Activated T-helper 17 cell treated with anti-CD3 and anti-CD28 coated beads, Interleukin-2, amount 50 U/mL, for 72 hours (primary cell): ENCODE measurements at places on chromosomes 5 and 9. TPM values are rescaled to one million over a fixed set of nuclear protein-coding genes. Genes with fewer than 3 reads are reported as not detected.

CMYA5 gene
- 0.19 TPM for total RNA-seq

TMEM232 gene
- total RNA-seq, result 0.78 TPM

BTNL8 gene
- not detected for total RNA-seq

GNPDA1 gene
- 35.8 TPM for total RNA-seq

RNF208 gene
- 7.4 TPM for total RNA-seq

DNA sequence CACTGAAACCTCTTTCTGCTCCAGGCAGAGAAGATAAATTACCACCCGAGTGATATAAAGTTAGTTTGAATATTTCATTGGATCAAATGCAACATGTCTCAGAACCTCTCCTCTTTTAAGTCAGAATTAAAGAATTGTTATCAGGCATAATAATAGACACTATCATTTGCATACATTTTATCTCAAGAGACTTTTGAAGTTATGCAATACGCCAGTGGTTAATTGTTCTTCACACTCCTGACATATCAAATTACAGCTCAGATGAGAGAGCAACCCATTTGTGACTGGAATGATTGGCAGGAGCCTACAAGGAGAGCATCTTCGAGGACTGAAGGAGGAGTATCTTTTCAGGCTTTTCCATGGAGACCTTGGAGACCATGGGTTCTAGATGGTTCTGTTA lies 452.2 kb downstream of the KDM4C start:
- ATAC-seq, result no peak

GRCh38 chr9:99822109-99822805 lies 572 bp downstream of the NR4A3 start:
- no peak for ATAC-seq

GRCh38 chr5:18652404-18653215 lies 1018.4 kb downstream of the TAF11L14 start:
- ATAC-seq, result no peak

GRCh38 chr5:62779010-62779422 lies 200.4 kb downstream of the LRRC70 start:
- peak; percentile 45 for ATAC-seq

DNA sequence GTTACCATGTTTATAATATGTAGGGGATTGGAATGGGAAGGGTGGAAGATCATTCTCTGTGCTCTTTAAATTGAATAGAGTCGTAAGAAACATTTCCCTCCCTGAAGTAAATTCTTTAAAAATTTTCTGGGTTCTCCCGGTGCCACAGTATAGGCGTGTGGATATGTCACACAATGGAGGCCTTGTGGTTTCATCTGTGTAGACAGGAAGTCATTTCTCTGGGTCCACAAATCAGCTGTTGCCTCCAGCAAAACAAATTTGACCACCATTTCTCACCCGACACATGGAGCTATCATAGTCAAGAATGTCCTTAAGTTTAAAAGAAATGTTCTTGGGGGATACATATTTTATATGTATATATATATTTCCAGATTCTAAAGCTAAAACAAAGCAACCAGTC lies 17.4 kb downstream of the CEP78 start:
- no peak for ATAC-seq

DNA sequence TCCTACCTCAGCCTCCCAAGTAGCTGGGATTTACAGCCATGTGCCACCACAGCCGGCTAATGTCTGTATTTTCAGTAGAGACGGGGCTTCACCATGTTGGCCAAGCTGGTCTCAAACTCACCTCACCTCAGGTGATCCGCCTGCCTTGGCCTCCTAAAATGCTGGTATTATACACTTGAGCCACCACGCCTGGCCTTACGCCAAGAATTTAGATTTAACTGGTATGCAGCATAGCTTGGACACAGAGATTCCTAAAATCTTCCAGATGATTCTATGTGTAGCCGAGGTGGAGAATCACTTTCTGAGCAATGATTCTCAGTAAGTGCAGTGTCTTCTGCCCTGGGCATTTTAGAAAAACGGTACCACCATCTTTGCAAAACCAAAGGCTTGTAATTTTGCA lies 74.1 kb downstream of the HABP4 start:
- ATAC-seq, result no peak

DNA sequence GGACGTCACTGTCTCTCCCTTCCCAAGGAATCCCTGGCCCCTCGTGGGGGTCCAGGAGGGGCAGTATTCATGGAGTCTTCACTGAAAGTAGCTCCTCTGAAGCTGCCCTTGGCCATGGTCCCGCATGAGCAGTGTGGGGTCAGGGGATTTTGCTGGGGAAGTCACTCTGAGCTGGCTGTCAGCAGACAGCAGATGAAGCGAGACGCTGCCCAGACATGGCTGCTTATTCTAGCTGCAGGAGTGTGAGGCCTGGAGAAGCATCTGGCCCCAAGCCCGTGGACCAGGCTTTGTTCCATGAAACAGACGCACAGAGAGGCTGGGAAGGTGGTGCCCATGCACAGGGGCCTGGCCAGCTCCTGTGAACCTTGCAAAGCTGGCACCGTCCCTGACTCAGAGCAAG lies 21.5 kb upstream of the ASS1 start:
- no peak for ATAC-seq

DNA sequence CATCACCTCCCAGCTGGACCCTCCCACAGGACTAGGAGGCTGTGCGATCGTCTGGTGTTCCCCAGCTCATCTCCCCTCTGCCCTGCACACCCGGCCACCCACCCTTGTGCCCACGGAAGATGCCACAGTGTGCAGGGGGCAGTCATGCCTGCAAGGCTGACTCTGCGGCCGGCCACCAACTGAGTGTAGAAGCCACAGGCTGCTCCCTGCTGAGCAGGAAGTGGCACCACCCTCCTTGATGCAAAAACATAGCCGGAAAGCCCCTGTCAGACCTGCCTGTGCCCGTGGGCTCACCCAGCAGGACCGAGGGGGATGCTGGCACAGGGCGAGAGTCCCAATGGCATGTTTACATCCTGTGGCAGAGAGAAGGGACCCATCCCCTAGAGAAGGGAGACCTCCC lies 40.3 kb upstream of the SLC12A7 start:
- ATAC-seq, result peak; percentile 7

DNA sequence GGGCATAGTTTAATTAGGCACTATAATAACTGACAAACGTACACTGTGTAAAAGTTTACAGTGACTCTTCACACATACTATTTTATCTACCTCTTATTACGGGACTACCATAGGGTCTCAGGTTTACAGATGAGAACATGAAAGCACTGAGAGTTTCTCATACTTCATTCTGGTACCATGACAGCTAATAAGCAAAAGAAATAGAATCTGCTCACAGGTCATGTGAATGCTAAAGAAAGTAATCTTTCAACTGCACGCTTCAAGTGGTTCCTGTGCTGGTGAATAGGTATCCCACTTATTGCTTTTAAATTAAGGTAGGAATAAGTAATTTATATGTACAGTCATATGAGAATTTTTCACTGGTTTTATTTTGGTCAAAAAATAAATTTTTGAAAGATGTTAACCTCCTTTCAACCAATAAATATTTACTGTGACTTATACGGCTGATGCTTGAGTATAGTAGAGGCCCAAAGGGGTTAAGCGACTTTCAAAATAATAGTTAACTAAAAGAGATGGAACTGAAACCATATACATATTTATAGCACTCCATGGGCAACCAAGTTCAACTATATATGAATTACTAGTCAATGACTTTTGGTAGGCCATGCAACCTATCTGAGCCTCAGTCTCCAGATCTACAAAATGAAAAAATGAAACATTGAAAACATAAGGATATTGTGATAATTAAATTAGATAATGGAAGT lies 8.1 kb downstream of the CDKN2A start:
- ATAC-seq, result no peak

DNA sequence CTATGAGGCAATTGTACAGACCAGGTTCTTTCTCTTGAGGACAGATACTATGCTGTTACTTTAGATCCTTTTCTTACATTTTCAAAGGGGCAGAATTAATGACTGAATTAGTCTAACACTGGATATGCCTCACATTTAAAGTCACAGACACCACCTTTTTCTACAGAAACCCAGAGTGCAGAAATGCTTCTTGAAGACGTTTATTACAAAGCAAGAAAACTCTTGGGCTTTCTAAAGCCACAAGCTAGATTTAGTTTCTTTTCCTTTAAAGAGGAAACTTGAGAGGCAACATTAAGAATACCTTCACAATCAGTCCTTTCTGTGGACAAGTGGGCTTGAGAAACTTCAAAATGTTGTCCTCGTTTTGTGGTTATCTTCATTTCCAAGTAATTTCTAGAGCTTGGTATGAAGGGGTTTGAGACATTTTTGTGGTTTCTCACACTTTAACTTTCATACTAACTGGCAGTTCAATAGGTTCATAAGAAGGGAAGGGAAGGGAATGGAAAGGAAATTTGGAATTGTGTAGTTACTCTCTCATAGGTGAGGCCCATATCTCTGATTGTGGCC lies 527.4 kb downstream of the RASEF start:
- no peak for ATAC-seq

- peak; percentile 59 for ATAC-seq
Measured at GRCh38 chr9:93205045-93205768, 21.3 kb downstream of the WNK2 start.

DNA sequence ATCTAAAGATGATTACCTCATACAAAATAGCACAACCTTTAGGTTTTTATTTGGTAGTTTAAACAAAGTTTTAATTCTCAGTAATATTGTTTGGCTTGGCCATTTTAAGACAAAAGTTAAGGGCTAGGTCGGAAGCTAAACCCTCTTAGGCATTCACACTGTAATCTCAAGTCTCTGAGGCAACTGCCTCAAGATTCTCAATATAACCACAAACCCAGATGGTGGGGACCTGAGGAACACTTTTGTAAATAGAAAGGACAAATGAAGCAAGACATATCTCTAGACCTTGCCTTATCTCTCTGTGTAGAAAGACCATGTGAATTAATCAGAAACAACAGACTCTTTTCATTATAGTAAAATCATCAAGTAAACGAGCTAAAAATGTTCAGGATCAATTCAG lies 500.2 kb upstream of the CDH6 start:
- ATAC-seq, result no peak

GRCh38 chr5:152942633-152943336 lies 537.7 kb upstream of the NMUR2 start:
- ATAC-seq, result no peak

GRCh38 chr9:36566813-36567221 lies 5.9 kb upstream of the MELK start:
- ATAC-seq, result no peak

DNA sequence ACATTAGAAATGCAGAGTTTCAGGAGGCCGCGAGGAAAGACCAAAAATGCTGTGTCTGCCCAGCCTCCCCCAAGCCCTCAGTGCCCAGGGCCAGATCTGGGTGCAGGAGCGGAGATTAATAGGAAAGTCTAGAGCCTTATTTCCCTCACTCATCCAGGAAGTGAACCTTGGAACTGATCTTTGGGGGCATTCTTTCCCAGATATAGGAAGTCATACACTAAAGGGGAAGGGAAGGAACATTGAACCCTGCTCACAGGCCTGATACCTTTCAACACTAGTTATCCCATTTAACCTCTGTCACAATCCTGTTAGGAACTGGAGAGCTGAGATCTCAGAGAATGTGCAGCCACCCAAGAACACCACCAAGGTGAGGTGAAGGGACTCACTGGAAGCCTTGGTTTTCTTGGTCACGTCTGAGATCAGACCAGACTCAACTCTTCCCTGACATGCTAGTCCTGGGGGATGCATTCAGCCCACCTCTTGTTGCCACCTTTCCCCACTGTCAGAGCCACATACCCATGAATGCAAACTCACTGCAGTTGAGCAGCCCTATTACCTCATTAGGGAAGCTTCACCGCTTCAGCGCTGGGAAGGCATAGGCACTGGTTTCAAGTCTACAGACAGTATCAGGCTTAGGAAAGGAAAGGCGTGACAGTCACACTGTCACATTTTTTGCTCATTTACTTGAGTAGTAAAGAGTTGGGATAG lies 95.0 kb downstream of the KIAA1958 start:
- no peak for ATAC-seq

GRCh38 chr9:91408475-91408874 lies 15.2 kb downstream of the NFIL3 start:
- ATAC-seq, result no peak

GRCh38 chr9:136703276-136703860 lies 9.0 kb upstream of the DIPK1B start:
- ATAC-seq, result no peak

- no peak for ATAC-seq
Measured at GRCh38 chr5:96668725-96669124, 6.5 kb downstream of the CAST start.

- ATAC-seq, result no peak
Measured at GRCh38 chr5:174916227-174916626, 191.8 kb downstream of the MSX2 start.

GRCh38 chr5:142800776-142801494 lies 30.8 kb downstream of the ARHGAP26 start:
- peak; percentile 84 for ATAC-seq

DNA sequence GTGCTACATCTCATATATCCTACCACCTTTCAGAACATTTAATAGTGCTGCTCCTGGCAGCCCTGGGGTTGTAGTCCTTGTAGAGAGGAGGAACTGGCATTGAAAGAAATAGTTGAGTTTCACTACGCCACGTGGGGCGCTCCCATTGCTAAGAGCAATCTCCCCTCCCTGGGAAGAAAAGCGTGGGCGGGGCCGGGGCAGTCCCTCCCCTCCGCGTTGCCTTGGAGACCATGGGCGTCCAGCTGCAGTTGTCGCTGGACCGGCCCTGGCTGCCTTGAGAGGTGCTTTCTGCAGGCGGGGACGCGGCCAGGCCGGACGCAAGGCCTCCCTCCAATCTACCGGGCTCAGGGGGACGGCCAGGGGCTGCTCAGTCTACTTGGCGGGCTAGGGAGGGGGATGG lies 368 bp upstream of the CCDC180 start:
- peak; percentile 32 for ATAC-seq

GRCh38 chr5:5617024-5617423 lies 194.5 kb downstream of the ICE1 start:
- ATAC-seq, result no peak

DNA sequence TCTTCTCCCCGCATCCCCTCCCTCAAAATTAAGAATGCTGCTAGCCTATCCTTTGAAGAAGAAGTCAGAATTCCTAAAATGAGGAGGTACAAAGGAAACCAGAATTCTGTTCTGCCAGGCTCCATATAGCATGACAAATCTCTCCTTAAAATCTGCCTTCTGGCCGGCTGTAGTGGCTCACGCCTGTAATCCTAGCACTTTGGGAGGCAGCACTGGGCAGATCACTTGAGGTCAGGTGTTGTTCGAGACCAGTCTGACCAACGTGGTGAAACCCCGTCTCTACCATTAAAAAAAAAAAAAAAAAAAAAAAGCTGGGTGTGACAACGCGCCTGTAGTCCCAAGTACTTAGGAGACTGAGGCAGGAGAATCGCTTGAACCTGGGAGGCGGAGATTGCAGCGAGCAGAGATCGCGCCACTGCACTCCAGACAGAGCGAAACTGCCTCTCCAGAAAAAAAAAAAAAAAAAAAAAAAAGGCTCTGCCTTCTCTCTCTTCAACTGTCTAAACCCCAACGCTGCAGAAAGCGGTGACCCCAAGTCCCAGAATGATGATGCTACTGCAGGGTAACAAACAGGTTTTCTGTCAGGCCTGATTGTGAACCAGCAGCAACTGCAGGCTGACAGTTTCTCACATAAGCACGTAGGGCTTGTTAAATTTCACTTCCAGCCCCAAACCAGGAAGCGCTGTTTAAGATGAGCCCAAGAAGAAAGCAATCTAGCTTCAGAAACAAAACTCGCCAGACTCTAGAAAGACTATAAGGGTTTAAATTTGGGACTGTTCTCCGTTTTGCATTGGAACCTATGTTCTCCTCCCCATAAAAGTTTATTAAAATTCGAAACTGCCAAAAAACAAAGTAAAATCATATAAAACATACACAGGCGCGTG lies 963 bp upstream of the CAST start:
- peak; percentile 37 for ATAC-seq
